Left ventricle myocardium inferior (tissue), 1 donor: ENCODE measurements at places on chromosomes 1 and 21. TPM values are rescaled to one million over a fixed set of nuclear protein-coding genes. Genes with fewer than 3 reads are reported as not detected.

SPRR2G gene
- not detected for total RNA-seq

PLXNA2 gene
- total RNA-seq, result 29.1 TPM

GRCh38 chr1:204130981-204131892, 20.6 kb downstream of the ETNK2 start:
- DNase-seq, result no peak

DNA sequence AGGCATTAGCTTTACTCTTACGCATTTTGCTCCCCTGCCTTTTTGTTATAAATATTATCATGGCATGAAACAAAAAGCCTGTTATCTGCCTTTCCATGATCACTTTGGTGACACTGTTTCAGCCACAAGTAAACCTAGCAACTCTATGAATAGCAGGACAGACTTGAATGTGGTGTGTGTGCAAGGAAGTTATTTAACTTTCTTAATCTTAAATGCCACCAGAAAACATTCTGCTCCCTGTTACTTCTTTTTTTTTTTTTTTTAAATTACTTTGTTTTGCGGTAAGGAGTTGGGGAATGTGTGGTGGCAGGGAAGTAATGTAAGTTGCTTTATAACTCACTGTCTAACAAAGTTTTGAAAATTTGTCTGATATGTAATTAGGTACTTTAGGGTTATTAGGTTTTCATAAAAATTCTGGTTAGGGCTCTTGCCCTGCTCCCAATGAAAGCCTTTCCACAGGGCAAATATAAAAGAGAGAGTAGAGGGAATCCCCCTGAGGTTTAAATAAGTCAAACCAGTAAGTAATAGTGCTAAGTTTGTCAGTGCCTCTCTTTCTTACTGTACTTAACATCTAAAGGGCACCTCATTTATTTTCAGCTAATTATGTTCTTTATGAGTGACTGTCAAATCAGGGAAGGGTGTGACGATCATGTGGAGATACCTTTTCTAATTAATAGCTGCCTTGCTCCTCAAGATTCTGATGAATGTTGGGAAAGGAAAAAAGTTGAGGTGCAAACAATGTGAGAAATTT, 39.5 kb downstream of the RASAL2 start:
- no peak for DNase-seq

- DNase-seq, result no peak
Measured at GRCh38 chr1:68322096-68322495, 89.8 kb upstream of the WLS start.
